Frontal cortex (tissue), 4 donors: ENCODE measurements at places on chromosomes 4 and X.

DNA sequence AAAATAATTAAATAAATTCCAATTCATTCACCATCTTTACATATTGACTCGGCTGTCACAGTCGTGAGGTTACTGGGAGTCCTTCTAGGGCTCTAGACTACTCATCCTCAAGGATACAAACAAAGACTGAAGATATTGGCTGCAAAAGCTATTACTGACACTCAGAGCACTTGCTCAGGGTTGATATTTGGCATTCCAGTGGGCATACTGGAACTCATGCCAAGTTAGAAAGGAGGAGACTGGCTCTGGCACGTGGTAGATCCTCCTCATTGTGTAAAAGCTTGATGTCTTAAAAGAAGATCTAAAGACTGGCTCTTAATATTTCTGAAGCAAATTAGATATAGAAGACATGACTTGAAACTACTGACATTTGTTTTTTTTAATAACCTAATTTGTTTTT, 172.7 kb downstream of the GPM6A start:
- no peak for DNase-seq

DNA sequence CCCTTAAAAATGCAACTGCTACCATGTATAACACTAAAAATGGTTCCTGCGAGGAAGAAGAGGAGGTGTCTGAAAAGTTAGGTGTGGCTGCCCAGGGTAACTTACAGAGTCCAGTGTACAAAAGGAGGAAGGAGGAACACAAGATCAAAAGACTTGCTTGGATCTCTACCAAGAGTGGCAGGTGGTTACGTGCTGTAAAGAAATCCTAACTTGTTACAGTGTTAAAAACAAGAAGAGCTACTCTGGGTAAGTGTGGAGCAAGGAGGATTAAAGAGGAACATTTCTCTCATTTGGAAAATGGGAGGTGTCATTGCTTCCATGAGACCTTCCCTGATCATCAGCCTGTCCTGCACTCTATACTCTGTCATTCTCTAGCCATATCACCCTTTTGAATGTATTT, 242.0 kb downstream of the PTTG2 start:
- no peak for DNase-seq

DNA sequence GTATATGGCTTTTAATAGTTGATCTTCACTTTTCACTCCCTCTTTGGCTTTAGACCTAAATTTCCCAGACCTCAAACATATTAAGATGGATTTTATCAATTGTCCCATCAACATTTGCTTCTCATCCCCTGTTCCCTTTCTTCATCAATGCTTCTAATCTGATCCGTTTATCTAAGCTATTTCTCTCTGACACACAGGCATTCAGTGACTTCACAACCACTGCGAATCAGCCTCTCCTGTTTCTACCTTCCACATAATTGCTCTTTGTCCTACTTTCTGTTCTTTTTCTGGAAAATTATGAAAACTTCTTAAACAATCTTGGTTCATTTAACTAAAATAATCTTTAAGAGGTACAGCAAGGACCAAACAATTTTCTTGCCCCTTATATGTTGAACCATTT, 115.2 kb downstream of the GLRA3 start:
- no peak for DNase-seq

GRCh38 chrX:136268051-136269048, 17.1 kb upstream of the MAP7D3 start:
- DNase-seq: no peak

GRCh38 chr4:13470379-13470778, 13.8 kb downstream of the RAB28 start:
- DNase-seq: no peak

DNA sequence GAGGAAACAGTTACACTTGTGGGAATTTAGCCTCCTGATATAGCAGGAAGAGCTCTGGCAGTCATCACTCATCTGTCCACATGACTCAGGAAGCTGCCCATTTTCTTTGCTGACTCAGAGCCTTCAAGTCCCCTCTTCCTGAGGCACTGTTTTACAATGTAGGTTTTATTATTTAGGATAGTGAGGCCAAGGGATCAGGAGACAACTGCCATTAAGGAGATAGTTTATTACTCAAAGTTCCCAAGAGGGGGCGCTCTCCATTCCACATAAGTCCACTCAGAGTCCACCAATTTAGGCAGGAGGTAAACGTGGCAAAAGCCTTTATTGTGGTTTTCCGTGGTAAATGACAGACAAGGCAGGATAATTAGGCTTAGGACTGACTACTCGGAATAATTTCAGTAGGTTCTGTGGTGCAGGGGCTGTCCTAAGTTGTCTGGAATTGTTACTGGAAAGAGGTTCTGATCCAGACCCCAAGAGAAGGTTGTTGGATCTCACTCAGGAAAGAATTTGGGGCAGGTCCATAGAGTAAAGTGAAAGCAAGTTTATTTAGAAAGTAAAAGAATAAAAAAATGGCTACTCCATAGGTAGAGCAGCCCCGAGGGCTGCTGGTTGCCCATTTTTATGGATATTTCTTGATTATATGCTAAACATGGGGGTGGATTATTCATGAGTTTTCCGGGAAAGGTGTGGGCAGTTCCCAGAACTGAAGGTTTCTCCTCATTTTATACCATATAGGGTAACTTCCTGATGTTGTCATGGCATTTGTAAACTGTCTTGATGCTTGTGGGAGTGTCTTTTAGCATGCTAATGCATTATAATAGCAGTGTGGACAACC, 96.0 kb upstream of the RAB40AL start:
- DNase-seq: no peak

- no peak for DNase-seq
These were observed 275.5 kb downstream of the CFAP299 start for GRCh38 chr4:80610845-80611677.

- DNase-seq: no peak
These were observed 958.3 kb upstream of the ADGRL3 start for GRCh38 chr4:60241866-60242265.

- DNase-seq: no peak
These were observed 64.2 kb downstream of the PACRGL start for GRCh38 chr4:20764366-20764992.

- no peak for DNase-seq
These were observed 17.7 kb upstream of the ELOVL6 start for GRCh38 chr4:110216129-110216528.

- no peak for DNase-seq
These were observed 32.1 kb downstream of the TAPT1 start for GRCh38 chr4:16194214-16194613.

- DNase-seq: no peak
These were observed at the start of gene ARHGAP36 for GRCh38 chrX:131058136-131058868. Gene ARHGAP36 (plus strand): TSS chrX:131058346. CDS start chrX:131081666, 23,320 bp downstream.

- DNase-seq: no peak
These were observed at the start of gene CAPN6 for GRCh38 chrX:111270339-111270738. Gene CAPN6 (minus strand): TSS chrX:111270483. CDS start chrX:111263936, 6,547 bp downstream.

DNA sequence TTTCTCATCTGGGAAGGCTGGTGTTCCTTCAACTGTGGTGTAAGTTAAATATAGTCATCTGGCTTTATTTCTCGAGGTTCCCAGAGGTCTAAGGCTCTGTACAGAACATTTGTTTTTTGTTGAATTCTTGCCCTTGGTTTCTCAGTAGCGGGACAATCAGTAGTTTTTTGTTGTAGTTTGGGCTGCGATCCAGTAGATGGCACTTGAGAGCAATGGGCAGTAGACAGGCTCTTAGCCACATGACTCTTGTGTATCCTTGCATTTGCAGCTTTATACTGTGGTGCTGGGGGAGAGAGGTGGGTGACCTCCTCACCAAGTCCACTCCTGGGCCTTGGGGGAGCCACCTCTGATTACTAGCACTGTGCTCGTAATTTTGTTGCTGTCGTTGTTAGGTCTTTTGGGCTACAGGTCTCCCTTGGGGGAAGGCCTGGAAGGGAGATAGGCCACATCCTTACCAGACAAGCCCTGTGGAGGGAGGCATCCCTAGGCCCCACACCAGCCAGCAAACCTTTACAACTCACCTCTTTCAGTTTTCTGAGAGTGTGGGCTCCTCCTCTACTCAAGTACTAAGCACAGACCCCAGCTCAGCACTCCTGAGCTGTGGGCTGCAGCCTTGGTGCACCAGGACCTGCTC, 8.1 kb downstream of the ETDB start:
- DNase-seq: no peak

GRCh38 chrX:31423609-31424189, 351.9 kb upstream of the FTHL17 start:
- DNase-seq: no peak
